ENCODE measurements at places on chromosomes 2 and 18. TPM values are rescaled to one million over a fixed set of nuclear protein-coding genes. Genes with fewer than 3 reads are reported as not detected.

- no peak for DNase-seq
- no peaks in the 10 kb centered on the region for H3K36me3 ChIP-seq
- H3K4me1 ChIP-seq: no peaks in the 10 kb centered on the region
- H3K4me3 ChIP-seq: no peak overlapping the region
Measured at GRCh38 chr2:83596592-83597282, 862.3 kb downstream of the SUCLG1 start.

DNA sequence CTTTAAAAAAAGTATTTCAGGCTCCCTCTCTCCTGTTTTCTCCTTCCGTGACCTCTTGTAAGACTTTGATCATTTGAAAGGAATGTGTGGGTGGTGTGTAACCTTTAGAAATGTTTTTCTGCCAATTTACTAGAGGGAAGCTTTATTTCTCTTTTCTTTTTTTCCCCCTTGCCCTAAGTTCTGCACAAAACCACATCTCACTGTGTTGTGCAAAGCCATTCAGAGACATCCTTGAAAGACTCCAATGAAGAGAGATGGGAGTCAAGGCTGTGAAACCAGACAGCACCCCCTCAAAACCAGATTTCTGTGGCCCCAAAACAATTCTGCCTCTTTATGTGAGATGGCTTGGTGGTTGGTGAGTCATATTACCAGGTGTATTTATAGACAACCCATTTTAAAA is 184.6 kb upstream of the ERBB4 start:
- H3K27me3 ChIP-seq: no peaks in the 10 kb centered on the region
- no peaks in the 10 kb centered on the region for H3K36me3 ChIP-seq
- no peak for DNase-seq
- no peak overlapping the region for H3K27ac ChIP-seq
- no peaks in the 10 kb centered on the region for H3K4me1 ChIP-seq
- no peak overlapping the region for H3K4me3 ChIP-seq

GRCh38 chr18:3283908-3284307 is 22.0 kb downstream of the MYL12B start:
- no peak overlapping the region for H3K27ac ChIP-seq
- H3K4me1 ChIP-seq: peaks cover 32% of the 10 kb centered on the region
- DNase-seq: no peak
- no peaks in the 10 kb centered on the region for H3K36me3 ChIP-seq
- no peaks in the 10 kb centered on the region for H3K27me3 ChIP-seq
- no peak overlapping the region for H3K4me3 ChIP-seq

DNA sequence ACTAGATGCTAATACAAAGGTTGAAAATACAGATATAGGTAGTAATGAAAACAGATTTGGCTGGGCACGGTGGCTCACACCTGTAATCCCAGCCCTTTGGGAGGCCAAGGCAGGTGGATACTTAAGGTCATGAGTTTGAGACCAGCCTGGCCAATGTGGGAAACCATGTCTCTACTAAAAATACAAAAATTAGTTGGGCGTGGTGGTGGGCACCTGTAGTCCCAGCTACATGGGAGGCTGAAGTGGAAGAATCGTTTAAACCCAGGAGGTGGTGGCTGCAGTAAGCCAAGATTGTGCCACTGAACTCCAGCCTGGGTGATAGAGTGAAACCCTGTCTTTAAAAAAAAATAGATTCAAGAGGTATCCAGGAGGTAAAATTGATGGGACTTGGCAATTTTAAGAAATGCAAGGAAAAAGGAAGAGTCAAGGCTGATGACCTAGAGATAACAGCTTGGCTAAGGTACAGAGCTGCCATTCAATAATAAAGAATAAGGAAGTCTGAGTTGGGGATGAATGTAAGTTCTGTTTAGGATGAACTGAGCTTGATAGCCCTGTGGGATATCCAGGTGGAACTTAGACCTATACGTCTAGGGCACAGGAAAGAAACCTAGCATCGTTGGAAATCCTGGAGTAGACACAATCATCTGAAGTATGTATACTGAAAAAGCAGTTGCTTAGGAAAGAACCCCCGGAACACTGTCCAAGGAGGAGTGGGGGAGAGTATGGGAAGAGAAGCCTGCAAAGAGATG is 9.1 kb downstream of the MAT2A start:
- H3K36me3 ChIP-seq: peaks cover 39% of the 10 kb centered on the region
- H3K4me1 ChIP-seq: peaks cover 17% of the 10 kb centered on the region
- DNase-seq: no peak

DNA sequence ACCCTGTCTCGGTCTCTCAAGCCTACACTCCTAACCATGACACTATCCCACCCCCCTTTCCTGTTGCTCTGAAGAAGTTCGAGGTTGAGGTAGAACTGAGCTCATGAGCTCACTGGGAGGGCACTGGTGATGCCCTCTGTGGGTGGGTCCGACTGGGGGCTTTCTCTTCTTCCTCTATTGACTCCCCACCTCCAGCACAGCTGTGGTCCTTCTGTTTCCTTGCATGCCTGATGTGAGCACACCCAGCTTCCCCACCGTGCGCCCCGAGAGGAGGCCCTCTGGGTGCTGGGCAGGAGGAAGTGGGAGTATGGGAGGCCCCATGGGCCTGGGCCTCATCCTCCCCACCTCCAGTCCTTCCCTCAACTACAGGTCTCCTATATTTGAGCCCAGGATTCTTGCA is 20.9 kb downstream of the SPEG start:
- DNase-seq: no peak
- H3K36me3 ChIP-seq: no peaks in the 10 kb centered on the region
- H3K4me1 ChIP-seq: no peaks in the 10 kb centered on the region
- H3K27ac ChIP-seq: no peak overlapping the region
- H3K4me3 ChIP-seq: no peak overlapping the region

GRCh38 chr18:2843146-2843545 is 3.7 kb upstream of the EMILIN2 start:
- H3K4me1 ChIP-seq: peaks cover 18% of the 10 kb centered on the region
- no peak for DNase-seq
- H3K27me3 ChIP-seq: peaks cover 20% of the 10 kb centered on the region
- no peaks in the 10 kb centered on the region for H3K36me3 ChIP-seq
- H3K4me3 ChIP-seq: no peak overlapping the region
- no peak overlapping the region for H3K27ac ChIP-seq

GRCh38 chr2:27347641-27348040 is 8.9 kb downstream of the GTF3C2 start:
- DNase-seq: no peak
- H3K36me3 ChIP-seq: peaks cover 2% of the 10 kb centered on the region
- H3K27ac ChIP-seq: no peak overlapping the region
- no peaks in the 10 kb centered on the region for H3K27me3 ChIP-seq

DNA sequence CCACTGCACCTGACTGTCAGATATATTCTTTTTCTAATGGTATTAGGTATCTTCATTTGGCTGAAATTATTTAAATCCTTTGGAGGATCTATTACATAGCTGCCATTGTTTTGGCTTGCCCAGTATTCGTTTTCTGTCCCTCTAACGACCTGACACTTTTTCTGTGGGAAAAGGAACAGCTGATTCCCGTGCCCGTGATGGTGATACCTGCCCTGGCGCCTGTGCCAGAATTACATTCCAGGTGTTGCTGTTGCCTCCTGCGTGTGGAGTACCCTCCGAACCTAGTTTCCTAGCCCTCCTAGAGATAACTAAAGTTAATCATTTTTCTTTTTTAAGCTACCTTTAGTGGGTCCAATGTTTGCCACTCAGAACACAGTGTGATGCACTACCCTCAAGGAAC is 14.0 kb downstream of the HOXD1 start:
- no peaks in the 10 kb centered on the region for H3K27me3 ChIP-seq
- no peaks in the 10 kb centered on the region for H3K4me1 ChIP-seq
- H3K27ac ChIP-seq: no peak overlapping the region
- H3K4me3 ChIP-seq: no peak overlapping the region

DNA sequence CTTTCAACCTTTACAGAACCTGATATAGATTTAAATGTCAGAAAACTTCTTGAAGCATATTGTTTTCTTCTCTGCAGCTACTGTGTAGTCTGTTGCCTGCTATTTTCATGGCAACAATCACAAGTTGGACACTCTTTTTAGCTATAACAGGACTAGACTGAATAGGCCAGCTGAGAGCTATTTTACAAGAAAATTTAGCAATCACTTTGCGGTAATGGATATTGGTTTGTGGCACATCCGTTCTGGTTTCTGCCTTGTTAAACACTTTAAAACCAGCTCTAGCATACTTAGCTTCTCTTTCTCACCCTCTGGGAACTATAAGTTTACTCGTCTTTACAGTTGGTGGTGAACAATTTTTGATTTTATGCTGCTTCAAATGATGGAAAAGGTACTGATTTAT is 125.7 kb downstream of the MAP2 start:
- H3K27ac ChIP-seq: no peak overlapping the region
- no peak for DNase-seq
- H3K36me3 ChIP-seq: no peaks in the 10 kb centered on the region
- H3K27me3 ChIP-seq: no peaks in the 10 kb centered on the region
- H3K4me1 ChIP-seq: no peaks in the 10 kb centered on the region

- no peak for DNase-seq
- no peaks in the 10 kb centered on the region for H3K4me1 ChIP-seq
- no peaks in the 10 kb centered on the region for H3K36me3 ChIP-seq
Measured at GRCh38 chr18:7303316-7304060, 72.6 kb downstream of the LRRC30 start.

- no peaks in the 10 kb centered on the region for H3K27me3 ChIP-seq
- no peak for DNase-seq
- H3K27ac ChIP-seq: no peak overlapping the region
- H3K4me1 ChIP-seq: no peaks in the 10 kb centered on the region
- H3K36me3 ChIP-seq: no peaks in the 10 kb centered on the region
- H3K4me3 ChIP-seq: no peak overlapping the region
Measured at GRCh38 chr18:46426021-46426678, 230.9 kb downstream of the LOXHD1 start.

- H3K36me3 ChIP-seq: peaks cover 3% of the 10 kb centered on the region
- H3K27ac ChIP-seq: no peak overlapping the region
- H3K27me3 ChIP-seq: no peaks in the 10 kb centered on the region
- H3K4me1 ChIP-seq: peaks cover 20% of the 10 kb centered on the region
Measured at GRCh38 chr18:9735238-9735637, 27.1 kb downstream of the RAB31 start.

DNA sequence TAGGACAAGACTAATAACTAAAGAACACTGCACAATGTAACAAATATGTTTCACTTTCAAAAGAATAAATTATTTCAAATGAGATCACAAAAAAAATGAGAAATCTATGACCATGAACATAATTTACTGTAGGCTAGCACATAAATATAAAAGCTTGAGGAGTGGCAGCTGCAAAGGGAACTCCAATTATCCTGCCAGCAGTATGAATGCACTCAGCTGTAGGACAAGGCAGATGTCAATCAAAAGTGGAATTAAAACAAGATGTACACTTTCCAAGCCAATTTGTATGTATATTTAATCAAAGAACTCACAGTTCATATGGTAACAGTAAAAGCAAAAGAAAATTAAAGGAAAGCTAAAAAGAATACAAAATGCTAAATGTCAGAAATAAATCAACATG is 76.6 kb upstream of the NCKAP5 start:
- no peak overlapping the region for H3K4me3 ChIP-seq
- DNase-seq: no peak
- H3K4me1 ChIP-seq: no peaks in the 10 kb centered on the region
- H3K27ac ChIP-seq: no peak overlapping the region
- H3K36me3 ChIP-seq: no peaks in the 10 kb centered on the region

- H3K27ac ChIP-seq: no peak overlapping the region
- no peaks in the 10 kb centered on the region for H3K27me3 ChIP-seq
- H3K36me3 ChIP-seq: peaks cover 2% of the 10 kb centered on the region
- H3K4me1 ChIP-seq: peaks cover 6% of the 10 kb centered on the region
- no peak for DNase-seq
Measured at GRCh38 chr2:33278245-33278943, 198.1 kb upstream of the RASGRP3 start.

- no peak overlapping the region for H3K4me3 ChIP-seq
- H3K27ac ChIP-seq: no peak overlapping the region
- DNase-seq: no peak
- peaks cover 2% of the 10 kb centered on the region for H3K4me1 ChIP-seq
- no peaks in the 10 kb centered on the region for H3K36me3 ChIP-seq
Measured at GRCh38 chr2:237532160-237532559, 34.2 kb upstream of the PRLH start.

- H3K4me3 ChIP-seq: no peak overlapping the region
- no peaks in the 10 kb centered on the region for H3K36me3 ChIP-seq
- no peaks in the 10 kb centered on the region for H3K4me1 ChIP-seq
- no peak for DNase-seq
Measured at GRCh38 chr2:134070281-134070741, 183.6 kb upstream of the MGAT5 start.

- no peak overlapping the region for H3K4me3 ChIP-seq
- H3K4me1 ChIP-seq: no peaks in the 10 kb centered on the region
- no peaks in the 10 kb centered on the region for H3K36me3 ChIP-seq
- DNase-seq: no peak
- no peak overlapping the region for H3K27ac ChIP-seq
- H3K27me3 ChIP-seq: no peaks in the 10 kb centered on the region
Measured at GRCh38 chr2:176851200-176851888, 361.2 kb upstream of the HNRNPA3 start.

GRCh38 chr18:75784390-75784789 is 356.9 kb upstream of the SMIM21 start:
- H3K4me1 ChIP-seq: no peaks in the 10 kb centered on the region
- no peak for DNase-seq
- H3K36me3 ChIP-seq: no peaks in the 10 kb centered on the region
- H3K27ac ChIP-seq: no peak overlapping the region
- H3K27me3 ChIP-seq: no peaks in the 10 kb centered on the region

GRCh38 chr2:239137898-239138283 is 262.9 kb downstream of the HDAC4 start:
- H3K27ac ChIP-seq: no peak overlapping the region
- peaks cover 8% of the 10 kb centered on the region for H3K36me3 ChIP-seq
- no peak overlapping the region for H3K4me3 ChIP-seq

DNA sequence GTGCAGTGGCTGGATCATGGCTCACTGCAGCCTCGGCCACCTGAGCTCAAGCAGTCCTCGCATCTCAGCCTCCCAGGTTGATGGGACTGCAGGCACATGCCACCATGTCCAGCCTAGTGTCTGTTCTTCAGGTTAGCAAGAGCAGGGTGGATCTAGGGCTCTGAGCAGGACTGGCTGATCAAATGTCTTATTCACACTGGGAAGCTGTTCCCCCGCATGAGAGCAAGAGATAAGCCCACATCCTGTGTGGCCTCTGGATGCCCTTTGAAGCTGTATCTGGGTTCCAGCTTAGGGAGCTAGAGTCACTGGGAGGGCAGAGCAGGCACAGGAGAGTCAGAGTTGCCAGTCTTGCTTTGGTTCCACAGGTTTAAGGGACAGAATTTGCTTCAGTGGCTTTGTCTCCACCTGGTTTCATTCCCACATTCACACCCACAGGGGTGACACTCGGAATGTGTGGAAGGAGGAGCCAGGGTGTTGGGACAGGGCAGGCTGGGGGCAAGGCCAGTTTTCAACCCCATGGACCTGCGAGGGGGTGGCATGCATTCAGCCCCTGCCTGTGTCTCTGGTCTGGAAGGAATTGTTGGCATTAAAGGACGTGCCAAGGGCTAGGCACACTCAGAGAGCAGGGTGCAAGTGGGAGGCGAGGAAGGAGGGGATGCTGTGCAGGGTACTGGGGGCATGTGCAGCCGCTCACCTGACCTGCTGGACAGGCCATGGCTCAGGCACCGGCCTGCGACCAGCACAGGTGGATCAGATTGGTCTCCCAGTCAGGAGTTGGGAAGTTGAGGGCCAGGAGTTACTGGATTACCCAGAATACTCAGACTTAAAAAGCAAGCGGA is 24.5 kb downstream of the PTPN18 start:
- DNase-seq: no peak
- no peaks in the 10 kb centered on the region for H3K27me3 ChIP-seq
- H3K4me1 ChIP-seq: no peaks in the 10 kb centered on the region
- no peak overlapping the region for H3K27ac ChIP-seq

The TXNDC2 gene
- polyA plus RNA-seq: not detected

The HMSD gene
- 0.06 TPM for polyA plus RNA-seq

The CAPN13 gene
- polyA plus RNA-seq: not detected

The PLCD4 gene
- polyA plus RNA-seq: 2.2 TPM

The CCDC148 gene
- 0.04 TPM for polyA plus RNA-seq

The PTRHD1 gene
- 86.6 TPM for polyA plus RNA-seq

The C2orf92 gene
- polyA plus RNA-seq: 2.7 TPM

The LRRC30 gene
- polyA plus RNA-seq: not detected
